Cortex of kidney (tissue), 1 donor: ENCODE measurements at places on chromosomes 11 and 22.
A peak's percentile ranks its signal among the peaks of the same experiment; 100 is the strongest.

- peak; percentile 67 for DNase-seq
These were observed at the start of gene MTMR3 for GRCh38 chr22:29883045-29883774. MTMR3 (plus strand) TSS chr22:29883174; CDS start chr22:29971060, 87,886 bp downstream.

- DNase-seq: no peak
These were observed 57.8 kb downstream of the ARHGAP20 start for GRCh38 chr11:110654456-110654855.

GRCh38 chr11:108624196-108624925 is 30.8 kb upstream of the EXPH5 start:
- DNase-seq: no peak

DNA sequence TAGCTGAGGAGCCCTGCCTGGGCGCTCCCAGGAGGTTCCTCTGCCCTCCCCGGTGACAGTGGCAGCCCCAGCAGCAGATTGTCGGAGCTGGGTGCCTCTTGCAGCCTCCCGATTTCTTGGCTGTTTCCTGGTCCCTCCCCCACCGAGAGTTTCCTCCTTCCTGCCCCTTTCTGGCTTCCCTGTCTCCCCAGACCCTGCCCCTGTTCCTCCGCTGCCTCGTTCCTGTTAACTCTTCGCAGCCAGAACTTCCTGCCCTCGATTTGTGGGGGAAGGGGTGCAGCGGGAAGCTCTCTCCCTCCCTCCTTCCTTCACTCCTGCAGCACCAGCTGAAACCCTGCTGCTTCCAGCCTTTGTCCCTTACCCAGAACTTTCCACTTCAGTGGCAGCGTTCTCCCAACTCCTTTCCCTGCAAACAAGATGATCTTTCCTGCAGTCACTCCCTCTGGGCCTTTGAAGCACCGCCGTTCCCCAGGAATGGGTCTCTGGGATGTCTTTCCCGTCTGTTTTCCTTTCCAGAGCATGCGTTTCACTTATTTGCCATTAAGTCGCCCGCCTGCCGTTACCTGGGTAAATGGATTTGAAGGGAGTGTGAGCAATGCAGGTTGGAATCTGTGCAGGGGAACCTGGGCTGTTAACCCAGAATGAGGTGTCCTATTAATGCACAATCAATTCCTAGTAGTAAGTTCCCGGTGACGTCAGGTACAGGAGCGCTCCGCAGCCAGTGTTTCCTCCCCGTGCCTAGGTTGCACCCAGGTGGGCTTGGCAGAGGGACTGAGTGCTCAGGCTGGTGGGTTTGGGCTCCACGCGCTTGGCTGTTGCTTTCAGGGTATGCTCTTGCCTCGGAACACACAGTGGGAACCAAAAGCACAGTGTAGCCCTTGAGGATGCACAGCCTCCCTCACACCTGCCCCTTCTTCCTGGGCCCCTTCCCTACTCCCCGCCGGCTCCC is 4.3 kb downstream of the GRK2 start:
- DNase-seq: no peak

GRCh38 chr22:45865561-45866125 is 111.3 kb downstream of the WNT7B start:
- DNase-seq: no peak

GRCh38 chr11:100687630-100688395 is 725 bp downstream of the ARHGAP42 start:
- no peak for DNase-seq

DNA sequence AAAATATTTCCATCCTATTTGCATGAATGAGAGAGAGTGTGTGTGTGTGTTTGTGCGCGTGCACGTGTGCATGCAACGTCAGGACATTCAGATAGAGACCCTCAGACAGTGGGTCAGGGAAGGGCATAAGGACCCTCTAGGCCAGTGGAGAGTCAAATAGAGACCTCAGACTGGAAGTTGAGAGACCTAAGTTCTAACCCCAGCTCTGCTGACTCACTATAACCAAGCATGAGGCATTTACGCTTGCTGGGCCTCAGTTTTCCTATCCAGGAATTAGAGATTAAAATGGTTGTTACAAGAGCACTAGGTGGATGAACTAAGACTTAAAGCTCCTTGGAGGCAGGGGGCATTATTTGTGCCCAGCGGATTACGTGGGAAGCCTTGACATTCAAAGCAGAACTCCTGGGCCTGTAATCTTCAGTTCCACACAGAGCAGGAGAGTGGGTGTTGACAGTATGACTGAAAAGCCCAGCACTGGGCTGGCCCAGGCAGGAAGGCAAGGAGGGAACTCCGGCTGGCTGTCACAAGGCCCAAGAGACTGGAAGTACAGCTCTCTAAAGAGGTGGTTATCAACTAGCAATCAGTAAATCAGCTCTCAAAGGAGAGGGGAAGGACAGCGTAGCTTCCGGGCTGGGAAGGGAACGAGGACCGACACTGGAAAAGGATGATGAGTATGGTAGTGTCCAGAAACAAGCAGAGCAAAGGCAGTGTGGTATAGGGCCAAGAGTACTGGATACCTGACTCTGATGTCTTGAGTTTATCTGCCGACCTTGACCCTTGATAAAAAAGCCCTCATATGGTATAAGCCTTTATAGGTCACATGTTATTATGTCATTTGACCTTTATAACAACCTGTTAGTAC is 9.2 kb downstream of the RHOG start:
- no peak for DNase-seq

DNA sequence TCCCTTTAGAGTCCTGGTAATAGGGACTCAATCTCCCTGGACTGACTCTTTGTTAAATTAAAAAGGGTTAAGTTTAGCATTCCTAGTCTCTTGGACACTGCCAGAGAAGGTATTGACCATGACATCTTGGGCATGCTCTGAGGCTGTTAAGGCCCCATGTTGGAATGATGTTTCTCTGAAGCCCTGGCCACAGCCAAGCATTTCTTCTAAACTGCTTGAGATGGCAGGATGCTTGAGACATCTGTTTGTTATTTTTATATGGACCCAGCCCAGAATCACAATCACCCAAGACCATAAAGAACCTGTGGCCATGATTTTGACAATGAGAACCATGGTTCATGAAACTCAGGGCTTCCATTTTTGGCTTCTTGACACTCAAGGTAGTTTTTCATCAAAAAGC is 5.5 kb upstream of the ANKK1 start:
- no peak for DNase-seq

- no peak for DNase-seq
These were observed 9.3 kb downstream of the MIF start for GRCh38 chr22:23903328-23903971.

DNA sequence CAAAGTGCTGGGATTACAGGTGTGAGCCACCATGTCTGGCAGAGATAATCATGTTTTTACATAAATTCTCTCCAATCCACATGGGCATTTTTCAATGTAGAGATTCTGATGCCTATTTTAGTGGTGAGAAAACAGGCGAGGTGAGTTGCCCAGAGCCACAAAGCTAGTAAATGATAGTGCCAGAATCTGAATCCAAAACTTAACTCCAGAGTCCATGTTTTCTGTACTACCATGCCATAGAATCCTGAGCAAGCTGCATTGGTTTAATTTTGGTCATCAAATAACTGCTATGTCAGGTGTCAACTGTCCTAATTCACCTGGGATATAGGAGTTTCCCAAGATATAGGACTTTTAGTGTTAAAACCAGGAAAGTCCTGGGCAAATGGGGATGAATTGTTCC is 13.6 kb downstream of the NEFH start:
- DNase-seq: no peak

- DNase-seq: no peak
These were observed 30.7 kb downstream of the BUD13 start for GRCh38 chr11:116742104-116742503.

DNA sequence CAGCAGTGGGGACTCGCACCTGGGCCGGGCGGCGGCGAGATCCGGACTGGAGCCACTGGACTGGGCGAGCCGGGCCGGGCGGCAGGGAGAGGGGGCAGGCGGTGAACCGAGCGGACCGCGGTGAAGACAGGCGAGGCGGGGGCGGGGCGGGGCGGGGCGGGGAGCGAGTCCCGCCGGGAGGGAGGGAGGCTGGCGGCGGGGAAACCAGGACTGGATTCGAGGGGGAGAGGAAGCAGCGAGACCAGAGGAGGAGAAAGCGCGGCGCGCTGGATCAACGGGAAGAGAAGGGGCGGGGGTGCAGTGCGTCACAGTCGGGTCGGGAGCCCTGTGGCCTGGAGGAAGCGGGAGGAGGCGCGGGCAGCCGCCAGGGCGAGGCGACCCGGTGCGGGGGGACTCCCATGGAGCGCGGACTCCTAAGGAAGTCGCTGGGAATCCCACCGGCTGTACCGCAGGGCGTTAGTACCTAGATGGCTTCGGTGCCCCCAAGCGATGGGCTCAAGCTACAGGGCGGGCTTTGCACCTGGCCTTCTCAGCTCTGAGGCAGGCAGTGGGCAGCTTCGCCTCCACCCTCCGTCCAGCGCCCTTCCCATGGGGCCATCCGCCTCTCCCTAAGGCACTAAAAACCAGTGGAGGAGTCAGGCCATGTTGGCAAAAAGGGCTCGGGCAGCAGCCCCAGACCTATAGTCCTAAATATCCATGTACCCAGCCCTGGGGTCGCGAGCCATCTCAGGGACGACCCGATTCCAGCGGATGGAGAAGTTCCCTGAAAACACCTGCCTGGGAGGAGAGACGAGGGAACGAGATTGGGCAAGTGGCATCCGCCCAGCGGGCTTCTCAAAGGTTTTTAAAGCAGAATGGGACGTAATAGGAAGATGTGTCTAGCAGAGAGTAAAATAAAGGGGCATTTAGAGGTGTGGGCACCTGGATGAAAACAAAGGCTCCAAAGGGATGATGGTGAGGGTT is at the start of gene TMEM121B:
TMEM121B (minus strand) TSS at position 128 of the 963 bp plus-strand sequence. CDS start 233 bp downstream, outside the sequence.
- DNase-seq: no peak

- no peak for DNase-seq
These were observed 618.9 kb downstream of the BRD1 start for GRCh38 chr22:49208768-49209252.

GRCh38 chr11:84476581-84476980 is 1150.6 kb downstream of the DLG2 start:
- DNase-seq: no peak

GRCh38 chr11:73288873-73289707 is 17.0 kb downstream of the P2RY6 start:
- no peak for DNase-seq

- no peak for DNase-seq
These were observed 5.4 kb downstream of the HYOU1 start for GRCh38 chr11:119051440-119052162.

DNA sequence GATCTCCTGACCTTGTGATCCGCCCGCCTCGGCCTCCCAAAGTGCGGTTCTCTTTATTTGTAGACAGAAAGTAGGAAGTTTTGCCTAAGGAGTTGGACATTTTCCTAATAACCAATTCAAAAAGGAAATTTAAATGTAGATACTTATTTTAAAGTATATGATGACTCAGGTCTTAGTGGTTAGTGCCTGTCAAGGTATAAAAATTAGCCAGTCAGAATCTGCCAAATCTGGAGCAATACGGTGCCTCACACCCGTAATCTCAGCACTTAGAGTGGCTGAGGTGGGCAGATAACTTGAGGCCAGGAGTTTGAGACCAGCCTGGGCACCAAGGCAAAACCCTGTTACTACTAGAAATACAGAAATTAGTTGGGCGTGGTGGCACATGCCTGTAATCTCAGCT is 86.7 kb upstream of the RASSF10 start:
- DNase-seq: no peak

DNA sequence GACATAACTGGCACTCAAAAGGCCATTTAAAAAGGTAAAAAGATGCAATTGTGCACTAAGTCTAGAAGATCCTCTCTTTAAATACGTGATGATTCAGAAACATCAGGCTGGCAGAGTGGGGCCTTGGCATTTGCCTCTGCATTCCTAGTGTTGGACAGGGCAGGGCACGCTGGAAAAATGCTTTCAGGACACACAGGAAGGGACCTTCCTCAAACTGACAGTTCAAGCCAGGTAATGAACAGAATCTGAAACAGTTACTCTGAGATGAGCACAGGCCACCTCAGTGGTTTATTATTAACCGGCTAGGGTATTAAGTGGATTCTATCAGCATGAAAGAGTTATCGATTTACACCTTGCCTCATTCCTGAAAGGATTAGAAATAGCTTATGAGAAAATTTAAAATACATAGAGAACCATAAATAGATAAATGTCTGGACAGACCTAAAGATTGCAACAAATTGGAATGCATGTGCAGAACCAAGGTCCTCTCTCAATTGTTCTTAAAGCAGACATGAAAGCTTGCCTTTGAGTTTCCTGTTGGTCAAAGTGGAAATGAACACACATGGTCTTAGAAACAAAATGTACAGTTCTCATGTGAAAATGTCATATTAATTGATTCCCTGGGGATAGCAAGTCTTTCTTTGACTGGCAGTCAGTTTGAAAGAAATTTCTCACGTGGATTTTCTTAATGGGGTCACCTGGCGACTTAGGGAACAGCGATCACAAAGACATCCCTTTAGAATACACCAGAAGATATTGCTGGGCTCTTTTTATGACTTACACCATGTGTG is 21.5 kb upstream of the CSNK2A3 start:
- DNase-seq: no peak

DNA sequence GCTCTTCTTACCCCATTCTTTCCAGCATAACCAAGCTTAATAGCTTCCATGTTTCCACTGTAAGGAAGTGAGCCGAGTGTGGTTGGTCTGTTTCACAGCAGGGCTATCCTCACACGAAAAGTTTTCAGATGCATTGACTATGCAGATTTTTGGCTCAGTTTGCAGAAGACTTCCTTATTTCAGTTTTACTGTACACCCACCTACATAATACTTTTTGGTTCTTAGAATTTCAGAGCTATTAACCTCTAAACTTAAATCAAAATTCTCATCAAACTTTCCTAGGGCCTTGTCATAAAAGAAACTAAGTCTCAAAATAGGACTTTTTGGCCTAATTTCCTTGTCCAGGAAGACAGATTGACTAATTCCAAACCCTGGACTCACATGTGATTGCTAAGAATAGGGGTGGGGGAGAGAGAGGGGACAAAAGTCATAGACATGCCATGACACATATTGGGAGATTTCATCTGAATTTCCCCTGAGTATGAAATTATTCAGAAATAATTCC is 7.3 kb upstream of the EHF start:
- no peak for DNase-seq

- no peak for DNase-seq
These were observed 12.3 kb upstream of the ARAP1 start for GRCh38 chr11:72764503-72764902.
